Activated naive CD8-positive, alpha-beta T cell treated with anti-CD3 and anti-CD28 coated beads, Interleukin-2, amount 10 ng/mL, durations not matched to agents 7 days and 5 days (primary cell): ENCODE measurements at places on chromosomes 3 and 15. TPM values are rescaled to one million over a fixed set of nuclear protein-coding genes. Genes with fewer than 3 reads are reported as not detected.

Gene ROBO2
- not detected for total RNA-seq

Gene PPP1R14D
- total RNA-seq: not detected

Gene SEMA6D
- not detected for total RNA-seq

Gene ZDHHC23
- 3.7 TPM for total RNA-seq

- no peak for DNase-seq
Measured at GRCh38 chr15:100249096-100249815, 92.5 kb downstream of the ADAMTS17 start.

DNA sequence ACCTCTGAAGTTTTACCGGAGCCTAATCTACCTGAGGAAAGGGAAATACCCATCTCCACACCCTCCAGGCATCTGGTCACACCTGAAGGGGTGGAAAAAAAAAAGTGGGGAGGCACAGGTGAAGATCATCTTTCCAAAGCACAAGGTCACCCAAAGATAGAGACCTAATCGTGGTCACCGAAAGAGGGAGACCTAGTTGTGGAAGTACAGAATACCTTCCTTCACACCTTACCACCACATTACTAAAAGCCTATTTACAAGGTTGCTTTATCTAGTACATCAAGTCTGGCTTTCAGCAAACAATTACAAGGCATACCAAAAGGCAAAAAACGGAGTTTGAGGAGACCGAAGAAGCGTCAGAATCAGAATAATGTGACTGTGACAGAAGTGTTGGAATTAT lies 110.0 kb upstream of the ARPP21 start:
- DNase-seq: no peak

DNA sequence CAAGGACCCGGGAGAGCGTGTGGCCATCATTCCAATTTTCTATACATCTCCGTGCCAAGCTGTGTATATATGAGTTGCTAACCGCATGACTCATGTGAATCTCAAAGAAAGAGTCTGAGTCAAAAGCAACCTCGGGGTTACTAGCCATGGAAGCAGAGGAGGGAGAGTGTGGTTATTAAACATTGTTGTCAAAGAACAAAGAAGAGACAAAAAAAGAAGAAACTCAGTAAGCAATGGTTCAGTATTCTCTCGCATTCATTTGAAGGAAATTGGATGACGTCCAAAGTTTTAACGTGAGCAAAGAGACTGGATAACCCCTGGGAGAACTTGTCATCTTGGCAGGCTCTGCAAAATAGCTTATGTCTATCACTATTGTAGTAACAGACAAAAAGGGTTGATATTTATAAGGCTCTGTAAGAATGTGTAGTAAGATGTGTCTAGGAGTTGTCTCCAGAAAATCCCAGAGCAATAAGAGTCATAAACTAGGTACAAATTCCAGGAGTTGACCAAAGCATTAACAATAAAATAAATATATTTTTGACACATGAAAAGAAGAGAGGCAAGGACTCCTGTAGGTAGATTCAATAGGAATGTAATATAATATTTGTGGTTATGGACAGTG lies 52.8 kb upstream of the GRM7 start:
- no peak for DNase-seq

GRCh38 chr3:35012214-35012613 lies 627.1 kb upstream of the ARPP21 start:
- no peak for DNase-seq

Gene RBP2
- total RNA-seq: not detected
